Left ventricle myocardium superior (tissue), 1 donor: ENCODE measurements at places on chromosomes 3 and 15.

DNA sequence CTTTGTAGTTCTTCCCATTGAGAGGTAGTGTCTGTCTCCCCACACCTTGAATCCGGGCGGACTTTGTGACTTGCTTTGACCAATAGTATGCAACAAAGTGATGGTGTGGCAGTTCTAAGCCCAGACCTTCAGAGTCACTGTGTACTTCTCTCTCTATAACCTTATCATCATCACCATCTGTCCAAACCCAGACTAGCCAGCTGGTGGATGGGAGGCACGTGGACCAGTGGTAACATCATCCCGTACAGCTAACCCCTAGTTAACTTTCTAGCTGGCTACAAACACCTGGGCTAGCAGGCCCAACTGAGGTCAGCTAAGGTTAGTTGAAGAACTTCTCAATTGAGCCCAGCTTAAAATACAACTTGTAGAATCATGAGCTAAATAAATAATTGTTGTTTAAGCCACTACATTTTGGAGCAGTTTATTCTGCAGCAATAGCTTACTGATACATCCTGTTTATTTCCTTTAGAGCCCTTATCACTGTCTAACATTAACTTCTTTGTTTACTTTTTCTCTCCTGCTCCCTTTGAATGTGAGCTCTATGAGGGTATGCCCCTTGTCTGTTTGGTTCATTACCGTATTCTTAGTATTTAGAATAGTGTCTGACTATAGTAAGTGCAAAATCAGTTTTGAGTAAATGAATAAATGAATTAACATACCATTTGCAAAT, 11.5 kb upstream of the CCR9 start:
- no peak for DNase-seq

DNA sequence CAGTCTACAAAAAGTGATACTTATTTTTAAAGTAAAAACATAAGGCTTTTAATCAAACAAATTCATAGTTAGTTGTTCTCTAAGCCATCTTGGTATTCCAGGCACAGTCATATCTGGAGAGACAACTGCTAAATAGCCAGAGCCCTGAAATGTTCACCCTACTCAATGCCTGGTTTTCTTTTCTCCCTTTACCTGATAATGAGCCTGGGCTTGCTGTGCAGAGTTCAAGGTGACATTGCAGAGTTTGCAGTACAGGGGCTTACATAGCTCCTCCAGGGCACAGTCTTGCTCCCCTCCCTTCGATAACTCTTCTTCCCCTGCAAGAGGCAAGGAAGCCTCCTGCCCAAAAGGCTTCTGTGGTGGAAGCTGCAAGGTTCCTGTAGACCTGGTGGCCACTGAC, 4.3 kb downstream of the ZMAT3 start:
- no peak for DNase-seq

- DNase-seq: no peak
Measured at GRCh38 chr15:92839696-92840095, 60.4 kb upstream of the CHD2 start.

- DNase-seq: no peak
Measured at GRCh38 chr15:94029495-94029894, 201.9 kb upstream of the MCTP2 start.

GRCh38 chr3:13016083-13016720, 57.0 kb downstream of the IQSEC1 start:
- DNase-seq: peak; percentile 69

DNA sequence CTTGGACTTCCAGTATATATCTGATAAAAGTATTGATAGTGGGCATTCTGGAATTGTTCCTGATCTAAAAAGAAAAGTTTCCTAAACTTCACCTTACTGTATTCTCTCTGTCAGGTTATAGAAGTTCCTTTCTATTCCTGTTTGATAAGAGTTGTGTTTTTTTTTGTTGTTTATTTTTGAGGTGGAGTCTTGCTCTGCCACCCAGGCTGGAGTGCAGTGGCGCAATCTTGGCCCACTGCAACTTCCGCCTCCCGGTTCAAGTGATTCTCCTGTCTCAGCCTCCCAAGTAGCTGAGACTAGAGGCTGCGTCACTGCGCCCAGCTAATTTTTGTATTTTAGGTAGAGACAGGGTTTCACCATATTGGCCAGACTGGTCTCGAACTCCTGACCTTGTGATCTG, 13.1 kb downstream of the BLM start:
- no peak for DNase-seq

DNA sequence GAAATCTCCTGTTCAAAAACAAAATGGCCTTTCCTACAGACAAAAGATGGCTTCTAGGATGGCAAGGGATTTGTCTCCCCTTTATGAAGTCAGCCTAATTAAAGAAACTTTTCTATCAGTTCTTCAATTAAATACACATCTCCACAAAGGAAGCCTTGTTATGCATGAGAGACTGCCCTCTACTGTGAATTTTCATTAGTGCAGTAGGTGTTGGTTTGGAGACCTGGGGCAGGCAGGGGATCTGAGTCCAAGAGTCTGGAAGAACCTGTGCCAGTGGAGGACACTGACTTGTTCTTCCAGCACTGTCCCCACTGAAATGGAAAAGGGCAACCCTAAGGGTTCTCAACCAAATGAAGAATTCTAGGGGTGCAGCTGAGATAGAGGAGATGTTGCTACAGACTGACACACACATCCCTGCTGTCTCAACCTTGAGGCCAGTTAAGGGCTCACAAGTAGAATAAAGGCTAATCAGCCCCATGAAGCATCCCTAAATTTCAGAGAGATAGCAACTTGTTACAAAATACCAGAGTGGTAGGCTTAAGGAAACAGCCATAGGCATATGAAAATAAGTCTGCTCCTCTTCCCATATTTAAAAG, 174.0 kb upstream of the PRICKLE2 start:
- DNase-seq: no peak

GRCh38 chr3:52118156-52118875, 35.9 kb downstream of the POC1A start:
- DNase-seq: no peak

DNA sequence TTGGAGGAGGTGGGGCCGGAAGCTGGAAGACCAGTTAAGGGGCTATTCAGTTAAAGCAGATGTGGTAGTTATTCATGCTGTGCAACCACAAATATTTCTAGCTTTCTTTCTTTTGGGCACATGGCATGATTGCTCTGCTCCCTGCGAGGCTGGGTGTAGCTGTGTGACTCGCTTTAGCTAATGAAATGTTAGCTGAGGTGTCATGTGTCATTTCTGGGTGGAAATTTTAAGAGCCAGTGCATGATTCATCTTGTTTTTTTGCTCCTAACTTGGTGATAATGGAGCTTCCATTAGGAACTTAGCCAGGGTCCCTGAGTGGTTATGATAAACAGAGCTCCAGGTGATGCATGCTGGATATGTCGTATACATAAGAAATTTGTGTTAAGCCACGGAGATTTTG, 300.6 kb downstream of the SATB1 start:
- no peak for DNase-seq
